C1 segment of cervical spinal cord (tissue), 14 donors: ENCODE measurements at places on chromosomes 7 and 10.

DNA sequence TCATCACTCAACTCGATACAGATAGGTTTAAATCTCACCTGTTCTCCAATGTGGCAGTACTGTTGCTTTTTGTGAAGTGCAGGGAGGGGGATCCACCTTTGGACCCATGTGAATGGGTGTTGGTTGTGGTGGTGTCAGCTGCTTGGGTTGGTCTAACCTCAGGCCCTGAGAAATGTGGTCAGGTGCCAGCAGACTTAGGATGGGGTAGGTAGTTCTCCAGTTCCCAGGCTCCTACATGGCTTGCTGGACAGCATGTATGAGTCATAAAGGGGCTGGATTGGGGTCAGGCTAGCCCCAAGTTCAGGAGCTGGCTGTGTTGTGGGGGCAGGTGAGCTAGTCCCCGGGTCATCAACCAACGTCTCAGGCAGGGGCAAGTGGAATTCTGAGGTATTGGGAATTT, 472.6 kb upstream of the CNTNAP2 start:
- DNase-seq: no peak

GRCh38 chr10:126673565-126673964, 3.1 kb upstream of the C10orf90 start:
- peak; percentile 23 for DNase-seq

DNA sequence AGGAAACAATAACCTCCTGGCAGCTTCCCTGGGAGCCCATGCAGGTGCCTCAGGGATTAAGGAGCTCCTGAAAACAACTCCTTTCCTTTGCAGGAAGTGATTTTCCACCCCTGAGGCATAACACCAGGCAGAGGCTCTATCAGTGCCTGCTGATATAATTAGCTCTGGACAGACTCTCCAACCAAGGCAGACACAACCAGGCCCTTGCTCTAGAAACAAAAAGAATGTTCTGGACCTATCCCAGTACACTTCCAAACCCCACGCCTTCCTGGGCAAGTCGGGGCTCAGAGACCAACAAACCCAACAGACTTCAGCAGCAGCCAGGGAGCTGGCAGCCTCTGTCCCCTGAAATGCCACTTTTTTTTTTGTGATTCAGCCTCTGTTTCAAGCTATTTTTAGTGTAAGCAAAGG, 247.1 kb downstream of the KCNMA1 start:
- DNase-seq: no peak

GRCh38 chr10:11746883-11747539, 4.8 kb downstream of the ECHDC3 start:
- DNase-seq: no peak

DNA sequence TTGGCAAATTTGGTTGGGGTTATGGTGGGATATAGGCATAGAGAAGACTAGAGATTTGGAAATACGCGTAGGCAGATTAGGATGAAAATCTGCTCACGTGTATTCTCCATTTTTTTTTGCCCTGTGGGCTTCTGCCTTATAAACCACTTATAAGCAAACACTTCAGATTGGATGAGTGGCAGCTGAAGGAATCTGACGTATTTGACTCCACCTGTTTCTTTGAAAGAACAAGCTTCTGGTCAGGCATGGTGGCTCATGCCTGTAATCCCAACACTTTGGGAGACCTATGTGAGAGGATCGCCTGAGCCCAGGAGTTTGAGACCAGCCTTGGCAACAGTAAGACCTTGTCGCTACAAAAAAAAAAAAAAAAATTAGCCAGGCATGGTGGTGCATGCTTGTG, 5.1 kb downstream of the STK31 start:
- DNase-seq: no peak

GRCh38 chr7:95478272-95479037, 7.3 kb upstream of the ASB4 start:
- DNase-seq: no peak

DNA sequence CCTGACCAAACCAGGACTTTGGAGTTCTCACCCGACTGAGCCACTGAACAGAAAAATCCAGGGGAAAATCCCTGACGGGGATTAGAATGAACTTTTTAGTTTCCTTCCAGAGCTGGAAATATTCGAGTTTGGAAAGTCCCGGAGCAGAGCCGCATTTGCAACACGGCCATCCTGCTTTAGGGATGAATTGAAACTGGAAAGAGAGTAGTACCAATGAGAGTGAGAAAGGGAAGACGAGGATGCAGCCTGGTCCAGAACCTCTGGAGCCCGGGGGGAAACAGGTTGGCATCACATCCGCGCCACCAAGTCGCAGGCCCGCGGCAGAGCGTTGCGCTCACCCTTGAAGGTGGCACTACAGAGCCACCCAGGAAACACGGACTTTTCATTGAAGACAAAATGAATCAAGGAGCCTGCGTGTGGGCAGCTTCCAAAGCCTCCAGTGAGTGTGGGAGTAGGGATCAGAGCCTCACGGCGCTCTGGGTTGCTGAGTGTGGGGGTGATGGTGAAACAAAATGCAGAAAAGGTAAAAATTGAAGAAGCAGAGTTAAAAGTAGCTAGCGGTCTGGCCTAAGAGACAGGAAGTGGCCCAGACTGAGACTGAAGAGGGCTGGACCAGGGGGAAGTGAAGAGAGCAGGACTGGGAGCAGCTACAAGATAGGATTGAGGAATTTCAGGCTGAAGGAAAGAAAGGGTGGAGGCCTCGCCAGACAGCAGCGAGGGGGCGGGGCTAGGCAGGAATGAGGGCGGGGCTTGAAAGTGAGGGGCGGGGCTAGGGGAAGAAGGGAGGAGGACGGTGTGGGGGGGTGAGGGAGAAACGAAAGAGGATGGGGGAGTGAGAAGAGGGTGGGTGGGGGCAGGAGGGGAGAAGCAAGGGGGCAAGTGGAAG, 1.8 kb downstream of the SMURF1 start:
- DNase-seq: peak; percentile 48

DNA sequence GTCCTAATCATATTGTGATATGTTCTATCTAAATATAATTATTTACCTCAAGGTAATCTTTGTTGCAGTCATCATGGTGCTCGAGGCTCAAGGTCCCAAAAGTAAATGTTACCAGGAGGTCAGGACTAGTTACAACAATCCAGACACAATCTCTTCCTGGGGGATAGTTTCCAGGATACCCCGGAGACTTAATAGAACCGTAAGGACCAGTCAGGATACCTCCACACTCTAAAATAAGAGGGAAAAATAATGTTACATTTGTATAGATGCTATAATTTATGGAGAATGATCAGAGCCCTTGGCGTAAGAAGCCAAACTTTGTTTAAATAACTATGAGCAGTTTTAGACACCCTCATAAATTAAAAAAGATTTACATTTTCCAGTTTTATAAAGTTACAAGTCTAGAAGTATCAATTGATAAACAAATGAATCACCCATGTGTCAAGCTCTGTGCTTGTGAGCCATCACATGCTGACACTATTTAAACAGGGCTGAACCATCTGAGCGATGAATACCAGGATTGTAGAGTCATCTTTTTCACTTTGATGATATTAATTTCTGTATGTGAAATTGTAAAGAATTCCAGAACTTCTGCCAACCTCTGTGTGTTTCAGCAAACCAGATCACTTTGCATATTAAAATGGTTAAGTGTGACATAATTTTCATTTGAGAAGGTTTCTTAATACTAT, 41.3 kb downstream of the CUBN start:
- DNase-seq: no peak

GRCh38 chr10:124376411-124376810, 42.3 kb downstream of the OAT start:
- DNase-seq: no peak

- DNase-seq: no peak
Measured at GRCh38 chr10:59037018-59037389, 139.4 kb upstream of the PHYHIPL start.

- DNase-seq: no peak
Measured at GRCh38 chr7:39463252-39463651, 103.0 kb upstream of the YAE1 start.

DNA sequence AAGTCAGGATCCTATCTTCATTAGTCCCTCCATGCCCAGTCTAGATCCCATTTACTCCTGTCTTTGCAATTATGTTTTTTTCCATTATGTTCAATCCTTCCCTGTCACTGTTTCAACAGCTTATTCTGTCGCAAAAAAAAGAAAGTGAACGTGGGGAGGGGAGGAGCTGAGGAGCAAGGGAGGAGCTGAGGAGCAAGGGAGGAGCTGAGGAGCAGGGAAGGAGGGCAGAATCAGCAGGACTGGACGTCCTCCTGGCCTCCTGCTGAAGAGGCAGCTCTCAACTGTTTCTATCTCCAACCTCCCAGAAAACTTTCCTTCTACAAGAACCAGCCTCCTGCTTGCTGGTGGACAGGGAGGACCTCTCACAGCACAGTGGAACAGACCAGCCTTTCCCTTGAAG, 26.0 kb downstream of the LARP4B start:
- no peak for DNase-seq

GRCh38 chr7:118708741-118709140, 484.2 kb downstream of the ANKRD7 start:
- DNase-seq: no peak

DNA sequence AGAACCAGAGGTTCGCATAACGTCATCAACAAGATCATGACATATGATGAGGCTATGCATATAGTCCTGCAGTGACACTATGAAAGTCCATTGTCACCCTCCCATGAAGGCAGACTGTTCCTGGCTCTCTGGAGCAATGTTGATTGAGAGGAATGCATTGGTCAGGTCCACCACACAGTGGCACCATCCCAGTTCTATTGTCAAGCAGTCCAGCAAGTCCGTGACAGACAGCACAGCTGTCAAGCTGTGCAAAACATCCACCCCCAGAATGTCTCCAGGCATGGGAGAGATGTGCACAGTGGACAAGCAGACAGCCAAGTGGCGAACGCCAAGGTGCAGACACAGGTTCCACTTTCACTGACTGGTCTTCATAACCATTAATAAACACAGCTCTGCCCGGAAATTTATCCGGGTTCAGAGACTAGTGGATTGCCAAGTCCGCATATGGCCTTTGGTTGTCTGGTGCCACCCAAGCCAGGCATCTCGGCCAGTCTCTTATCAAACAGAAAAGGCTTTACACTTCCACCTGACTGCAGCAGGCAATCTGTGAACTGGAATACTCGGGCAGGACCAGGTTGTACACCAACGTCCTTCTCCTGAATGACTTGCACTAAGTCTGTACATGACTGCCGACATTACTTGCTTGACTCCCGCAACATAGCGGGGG, 7.2 kb downstream of the RNF133 start:
- DNase-seq: no peak

DNA sequence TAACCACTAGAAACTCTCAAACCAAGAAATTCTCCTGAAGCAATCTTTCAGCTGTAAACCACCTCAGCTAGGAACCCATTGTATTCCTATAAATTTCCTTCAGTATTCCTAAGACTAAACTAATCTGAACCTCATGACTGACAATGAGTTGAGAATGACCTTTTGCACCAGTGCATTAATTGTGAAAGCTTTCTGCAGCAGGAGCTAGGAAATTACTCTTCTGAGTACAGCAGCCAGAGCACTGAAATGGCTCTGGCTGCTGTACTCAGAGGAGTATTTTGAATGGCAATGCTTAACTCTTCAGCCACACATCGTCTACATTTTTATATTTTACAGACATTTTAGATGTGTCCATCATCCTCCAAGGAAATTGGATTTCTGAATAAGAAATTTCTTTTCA, 109.7 kb downstream of the PCDH15 start:
- DNase-seq: no peak

- no peak for DNase-seq
Measured at GRCh38 chr7:130415006-130415405, 25.8 kb downstream of the CEP41 start.

DNA sequence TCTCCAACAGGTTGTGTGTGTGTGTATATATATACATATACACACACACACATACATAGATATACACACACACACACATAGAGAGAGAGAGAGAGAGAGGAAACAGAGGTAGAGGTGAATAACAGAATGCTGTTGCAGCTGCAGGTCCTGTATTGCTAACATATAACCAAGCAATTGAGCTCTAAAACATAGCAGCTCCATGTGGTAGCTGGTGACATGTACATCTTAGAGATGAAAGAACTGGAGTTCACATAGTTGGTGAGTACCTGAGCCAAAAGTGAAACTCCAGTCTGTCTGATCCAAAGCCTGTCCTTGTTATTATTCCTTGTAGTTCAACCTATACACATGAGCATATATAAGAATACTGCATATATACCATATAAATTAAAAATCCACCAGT, 152.9 kb upstream of the CSTF2T start:
- DNase-seq: no peak

GRCh38 chr7:38909870-38910269, 879 bp upstream of the VPS41 start:
- no peak for DNase-seq

- no peak for DNase-seq
Measured at GRCh38 chr7:33671531-33672262, 233.6 kb upstream of the BMPER start.

DNA sequence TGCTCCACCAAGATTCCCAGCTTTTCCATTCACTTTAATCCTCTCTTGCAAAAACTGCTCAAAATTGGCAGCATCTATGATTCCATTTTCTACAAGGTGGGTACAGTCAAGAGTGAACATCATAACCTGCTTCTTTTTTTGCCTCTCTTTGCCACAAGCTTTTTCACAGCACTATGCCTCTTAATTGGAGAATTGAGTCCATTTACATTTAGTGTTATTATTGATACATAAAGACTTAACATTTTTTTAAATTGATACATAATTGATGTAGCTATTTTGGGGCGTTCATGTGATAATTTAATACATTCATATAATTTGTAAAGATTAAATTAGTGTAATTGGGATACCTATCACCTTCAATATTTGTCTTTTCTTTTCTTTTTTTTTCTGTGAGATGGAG, 18.8 kb downstream of the AS3MT start:
- DNase-seq: no peak

- peak; percentile 42 for DNase-seq
Measured at GRCh38 chr10:124539935-124540641, 78.5 kb downstream of the LHPP start.
